ENCODE measurements at places on chromosomes 1 and 21. TPM values are rescaled to one million over a fixed set of nuclear protein-coding genes. Genes with fewer than 3 reads are reported as not detected.

TMEM50B gene
- 31.1 TPM for total RNA-seq

DNA sequence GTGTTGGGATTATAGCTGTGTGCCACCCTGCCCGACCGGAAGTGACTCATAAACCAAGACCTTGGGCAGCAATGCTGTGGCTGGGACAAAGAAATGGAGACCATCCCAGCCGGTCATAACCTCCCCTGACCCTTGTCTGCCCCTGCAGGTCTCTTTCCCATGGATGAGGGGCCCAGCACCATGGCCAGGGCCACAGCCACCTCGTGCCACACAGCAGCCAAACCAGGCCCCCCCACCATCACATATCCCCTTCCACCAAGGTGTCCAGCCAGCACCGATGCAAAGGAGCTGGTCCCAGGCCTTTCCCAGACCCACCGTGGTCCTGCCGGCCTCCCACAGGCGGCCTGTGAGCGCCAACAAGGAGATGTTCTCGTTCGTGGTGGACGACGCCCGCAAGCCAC, 42.2 kb downstream of the FHAD1 start:
- no peak overlapping the region for H3K4me3 ChIP-seq
- H3K27me3 ChIP-seq: no peaks in the 10 kb centered on the region
- H3K27ac ChIP-seq: no peak overlapping the region
- no peak for DNase-seq

PRPF38A gene
- 25.6 TPM for total RNA-seq

SPRR2B gene
- not detected for total RNA-seq

FOXJ3 gene
- 21.0 TPM for total RNA-seq
